ENCODE measurements at places on chromosomes 11 and 22. TPM values are rescaled to one million over a fixed set of nuclear protein-coding genes. Genes with fewer than 3 reads are reported as not detected.

- no peak for DNase-seq
These were observed 6.0 kb downstream of the SYN3 start for GRCh38 chr22:33051960-33052839.

GRCh38 chr22:47155131-47155885 lies 392.9 kb downstream of the TBC1D22A start:
- DNase-seq, result no peak

- peak; percentile 29 for DNase-seq
These were observed 157.0 kb downstream of the BRD1 start for GRCh38 chr22:49670456-49671330.

DNA sequence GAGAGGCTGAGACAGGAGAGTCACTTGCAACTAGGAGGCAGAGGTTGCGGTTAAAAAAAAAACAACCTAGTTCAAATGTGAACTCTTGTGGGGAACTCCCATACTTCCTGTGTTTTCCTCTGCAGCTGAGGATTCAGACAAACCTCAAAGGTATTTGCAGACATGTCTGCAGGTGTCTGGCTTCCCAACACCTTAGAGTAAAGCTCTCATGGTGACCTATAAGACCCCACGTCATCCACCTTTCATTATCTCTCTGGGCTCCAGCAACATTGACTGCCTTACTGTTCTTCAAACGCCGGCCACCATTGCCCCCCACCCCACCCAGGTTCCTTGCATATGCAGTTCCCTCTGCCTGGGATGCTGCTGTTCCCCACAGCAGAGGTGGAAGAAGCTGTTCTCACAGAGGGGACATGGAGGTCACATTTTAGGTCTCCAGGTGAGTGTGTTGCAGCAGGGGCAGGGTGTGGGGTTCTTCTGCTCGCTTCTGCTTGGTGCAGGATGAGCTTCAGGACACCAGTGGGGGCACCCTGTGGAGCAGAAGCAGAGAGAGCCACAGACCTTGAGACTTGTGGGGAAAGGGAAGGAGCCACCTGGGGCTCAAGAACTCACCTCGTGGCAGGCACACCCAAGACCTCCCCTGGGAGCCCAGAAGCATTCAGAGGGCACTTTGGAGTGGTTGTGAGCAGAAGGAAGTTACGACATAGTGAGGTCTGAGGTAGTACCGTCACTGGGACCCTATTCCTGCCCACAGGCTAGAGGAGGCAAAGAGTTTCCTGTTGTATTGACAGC lies 203.2 kb downstream of the CSNK2A3 start:
- DNase-seq, result no peak

DNA sequence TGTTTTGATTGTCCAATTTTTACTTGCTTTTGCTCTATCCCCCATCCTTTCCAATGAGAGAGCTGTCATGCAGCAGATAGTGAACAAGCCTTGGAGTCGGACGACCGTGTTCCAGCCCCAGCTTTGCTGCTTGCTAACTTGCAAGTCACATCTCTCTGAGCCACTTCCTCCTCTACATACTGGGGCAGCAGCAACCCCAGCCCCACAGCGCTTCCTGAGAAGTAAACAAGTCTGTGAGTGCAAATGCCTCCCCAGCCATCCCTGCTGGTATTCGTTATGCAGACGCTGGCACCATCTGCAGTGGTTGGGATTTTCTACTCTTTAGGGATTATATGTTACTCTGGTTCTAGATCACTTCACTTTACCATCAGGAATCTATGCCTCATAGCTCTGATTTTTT lies 35.0 kb downstream of the TPBGL start:
- DNase-seq, result no peak

DNA sequence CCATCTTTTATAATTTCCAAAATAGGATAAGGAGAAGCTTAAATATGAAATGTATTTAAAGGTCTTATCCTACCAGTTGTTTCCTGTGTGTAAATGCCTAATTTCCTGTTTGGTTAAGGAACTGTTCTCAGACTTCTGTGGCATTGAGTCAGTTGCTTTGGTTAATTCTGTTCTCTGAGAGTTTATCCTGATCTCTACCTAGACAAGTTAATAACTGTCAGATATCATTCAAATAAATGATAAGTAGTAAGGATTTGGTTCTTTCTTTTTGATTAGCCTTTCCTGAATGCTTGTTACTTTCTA lies 39.5 kb downstream of the CTNND1 start:
- DNase-seq, result no peak

DNA sequence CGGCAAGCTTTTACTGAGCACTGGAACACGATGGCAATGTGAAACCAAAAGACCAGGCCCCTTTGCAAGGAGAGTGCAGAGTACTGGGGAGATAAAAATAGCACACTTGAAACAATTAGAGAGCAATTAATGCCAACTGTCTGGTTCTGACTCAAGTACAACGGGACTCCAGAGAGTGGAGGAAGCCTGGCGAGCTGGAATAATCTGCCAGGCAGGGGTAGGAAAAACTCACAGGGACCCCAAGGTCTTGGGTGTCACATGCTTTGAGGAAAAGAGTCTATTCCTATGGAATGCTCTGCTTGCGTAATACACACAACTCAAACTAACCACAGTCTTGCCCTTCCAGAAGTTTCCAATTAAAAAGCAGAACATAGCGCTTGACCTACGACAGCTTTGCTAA lies 113.0 kb upstream of the CLMP start:
- DNase-seq, result no peak

- DNase-seq, result peak; percentile 36
These were observed at the start of gene SLC43A1 for GRCh38 chr11:57515332-57516060. Gene SLC43A1, minus strand, starts transcription at chr11:57515702. Its CDS starts 1,591 bp downstream, at chr11:57514111.

GRCh38 chr11:102989379-102990047 lies 34.0 kb upstream of the MMP13 start:
- DNase-seq, result no peak

DNA sequence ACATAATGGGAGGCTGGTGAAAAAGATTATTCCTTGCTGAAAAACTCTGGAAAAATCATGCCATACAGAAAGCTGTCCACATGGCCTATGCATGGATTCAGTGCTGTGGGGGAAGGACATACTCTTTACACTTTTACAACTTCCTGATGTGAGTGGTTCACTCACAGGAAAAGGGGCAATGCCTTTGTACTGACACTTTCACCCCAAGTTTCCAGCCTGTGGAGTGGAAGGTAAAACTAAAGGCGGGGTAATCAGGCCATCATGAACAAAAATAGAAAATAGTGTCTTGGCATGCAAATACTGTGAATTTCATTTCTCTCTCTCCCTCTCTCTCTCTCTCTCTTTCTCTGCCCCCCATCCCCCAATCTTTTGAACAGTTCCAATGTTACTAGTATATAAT lies 281.8 kb downstream of the ETS1 start:
- no peak for DNase-seq

GRCh38 chr11:8080674-8081590 lies at the start of gene TUB:
Gene TUB, plus strand, starts transcription at chr11:8081211. Its CDS starts 300 bp downstream, at chr11:8081511.
- no peak for DNase-seq

DNA sequence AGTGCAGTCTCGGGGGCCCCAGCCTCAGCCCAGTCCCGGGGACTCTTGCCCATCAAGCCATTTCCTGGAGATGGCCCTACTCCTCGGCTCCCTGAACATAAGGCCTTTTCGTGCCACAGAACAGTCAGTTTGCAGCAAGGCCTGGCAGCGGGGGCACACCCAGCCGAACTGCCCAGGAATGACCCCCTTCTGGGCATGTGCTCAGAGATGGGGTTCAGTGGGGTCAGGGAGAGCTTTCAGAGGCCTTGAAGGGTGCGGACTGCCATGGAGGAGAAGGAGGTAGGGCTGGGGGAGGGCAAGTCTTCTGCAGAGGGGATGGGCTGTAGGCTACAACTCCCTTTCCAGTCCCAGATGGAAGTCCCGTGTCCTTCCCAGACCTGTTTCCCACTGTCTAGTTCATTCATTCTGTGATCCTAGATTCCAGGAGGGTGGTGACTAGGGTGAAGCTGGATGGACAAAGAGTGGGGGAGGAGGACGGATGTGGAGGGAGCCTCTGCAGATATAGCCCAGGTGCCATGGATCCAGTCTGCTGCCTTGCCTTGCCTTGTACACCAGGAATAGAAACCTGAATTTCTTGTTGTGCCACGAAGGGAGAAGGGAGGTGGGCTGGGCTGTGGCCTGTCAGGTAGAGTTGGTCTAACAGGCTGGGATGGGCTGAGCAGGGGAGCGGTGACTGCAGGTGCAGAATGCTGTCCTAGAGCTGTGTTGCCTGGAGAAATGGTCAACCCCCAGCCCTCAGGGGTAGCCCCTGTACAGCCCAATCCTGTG lies 14.2 kb upstream of the OMP start:
- DNase-seq, result no peak

DNA sequence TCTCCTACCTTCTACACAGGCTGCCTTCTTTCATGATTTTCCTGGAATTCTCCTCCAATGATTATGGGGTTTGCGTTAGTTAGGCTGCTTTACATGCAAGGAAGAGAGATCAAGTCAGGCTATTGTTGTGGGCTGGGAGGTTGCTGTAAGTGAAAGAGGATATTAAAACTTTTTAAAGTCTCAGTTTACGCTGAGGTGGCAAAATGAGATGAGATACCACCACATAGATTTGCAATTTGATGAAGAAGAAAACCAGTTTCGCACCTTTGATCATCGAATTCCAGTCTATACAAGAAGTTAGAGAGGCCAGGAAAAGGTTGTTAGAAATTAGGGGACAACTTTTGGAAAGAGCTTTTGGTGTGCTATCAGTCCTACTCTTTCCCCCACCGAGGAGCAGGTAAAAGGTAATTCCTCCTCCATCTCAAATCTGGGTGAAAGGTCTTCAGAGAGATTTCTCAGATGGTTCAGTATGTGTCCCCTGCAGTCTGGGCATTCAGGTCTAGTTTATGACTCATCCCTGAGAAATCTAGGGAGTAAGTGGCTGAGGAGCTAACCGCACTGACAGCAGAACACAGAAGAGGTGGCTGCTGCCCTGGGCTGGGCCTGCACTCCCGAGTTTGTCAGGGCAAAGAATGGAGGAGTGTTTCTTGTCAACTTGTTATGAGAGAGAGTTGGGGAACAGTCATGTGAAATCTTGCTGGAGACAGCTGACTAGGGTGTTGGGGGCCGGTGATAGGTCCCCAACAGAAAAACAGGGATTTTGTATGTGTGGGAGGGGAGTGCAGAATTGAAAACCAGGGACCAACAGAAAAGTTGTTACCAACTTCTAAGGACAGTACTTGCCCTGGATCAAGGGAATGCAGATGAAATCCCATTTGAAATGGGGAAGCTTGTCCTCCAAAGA lies 34.7 kb downstream of the CCDC83 start:
- DNase-seq, result no peak

DNA sequence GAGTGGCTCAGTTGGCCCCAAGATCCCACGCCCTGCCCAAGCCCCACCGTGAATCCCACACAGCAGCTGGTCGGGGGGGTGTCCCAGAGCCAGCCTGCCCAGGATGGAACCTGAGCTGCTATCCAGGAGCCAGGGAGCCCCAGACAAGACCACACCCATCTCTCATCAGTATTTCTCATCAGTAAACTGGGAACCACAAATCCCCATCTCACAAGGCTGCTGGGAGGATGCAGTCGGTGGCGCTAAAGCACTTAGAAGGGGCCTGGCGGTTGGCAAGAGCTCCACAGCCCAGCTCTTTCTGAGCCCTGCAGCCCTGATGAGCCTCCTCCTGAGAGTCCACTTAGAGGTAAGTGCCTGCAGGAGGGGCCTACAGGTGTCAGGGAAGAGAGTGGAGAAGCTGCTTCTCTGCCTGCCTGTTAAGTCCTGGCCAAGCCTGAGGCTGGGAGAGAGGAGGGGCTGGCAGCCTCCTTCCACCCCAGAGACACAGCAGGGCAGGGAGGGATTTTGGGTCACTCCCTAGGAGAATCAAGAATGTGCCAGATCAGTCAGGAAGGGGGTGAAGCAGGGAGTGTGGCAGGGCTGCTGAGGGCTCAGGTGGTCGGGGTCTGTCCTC lies 6.1 kb downstream of the FADS3 start:
- DNase-seq, result no peak

DNA sequence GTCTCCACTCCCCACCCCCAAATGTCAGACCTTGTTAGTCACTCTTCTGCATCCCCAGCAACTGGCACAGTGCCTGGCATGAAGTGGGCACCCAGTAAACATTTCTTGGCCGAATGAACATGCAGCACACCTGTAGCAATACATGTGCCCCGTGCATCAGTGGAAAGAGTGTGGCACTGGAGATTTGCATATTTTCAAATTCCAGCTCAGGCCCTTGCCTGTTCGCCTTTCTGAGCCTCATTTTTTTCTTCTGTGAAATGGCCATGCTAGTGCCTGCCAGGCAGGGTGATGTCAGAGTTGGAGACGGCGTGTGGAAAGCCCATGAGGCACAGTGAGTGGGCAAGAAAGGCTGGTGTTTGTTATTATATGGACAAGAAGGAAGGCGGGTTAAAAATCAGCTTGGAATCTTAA lies 38.7 kb downstream of the CD82 start:
- DNase-seq, result no peak

DNA sequence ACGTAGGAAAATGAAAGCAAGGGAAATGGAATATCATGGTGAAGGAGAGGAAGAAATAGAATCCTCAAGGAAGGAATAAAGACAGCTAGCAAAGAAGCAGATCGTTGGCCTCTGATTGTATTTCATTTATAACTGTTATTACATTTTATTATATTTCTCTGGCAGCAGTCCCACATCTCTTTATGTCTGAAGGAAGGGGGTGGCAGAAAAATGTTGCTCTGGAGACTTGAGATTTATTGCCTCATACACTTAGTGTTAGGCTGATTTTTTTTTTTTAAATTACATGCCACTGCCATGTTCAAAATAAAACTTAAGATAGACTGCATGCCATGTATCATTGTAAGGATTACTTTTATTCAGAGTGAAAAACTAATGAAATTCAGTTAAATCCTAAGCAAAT lies 971.7 kb upstream of the CHORDC1 start:
- no peak for DNase-seq

DNA sequence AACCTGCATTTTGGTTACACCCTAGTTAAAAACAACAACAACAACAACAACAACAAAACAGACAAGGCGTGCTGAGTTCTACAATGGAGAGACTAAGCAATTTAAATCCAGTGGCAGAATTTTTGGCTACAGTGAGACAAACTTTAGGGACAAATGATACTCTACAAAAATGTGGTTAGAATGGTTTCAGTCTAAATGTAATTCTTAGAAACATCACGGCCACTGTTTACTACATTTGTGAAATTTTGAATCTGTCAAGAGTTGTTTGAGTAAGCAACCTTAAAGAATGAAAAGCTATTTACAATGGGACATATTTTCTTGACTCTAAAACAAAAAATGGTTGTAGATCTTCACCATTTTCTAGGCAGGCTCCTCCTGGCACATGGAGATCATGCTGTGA lies 259.4 kb downstream of the SWAP70 start:
- no peak for DNase-seq

- no peak for DNase-seq
These were observed 32.2 kb downstream of the ARAP1 start for GRCh38 chr11:72720047-72720446.

- no peak for DNase-seq
These were observed 117.2 kb upstream of the NAV2 start for GRCh38 chr11:19595499-19595839.

GRCh38 chr11:60852117-60852981 lies 3.4 kb downstream of the PTGDR2 start:
- no peak for DNase-seq

Gene CRYAB
- total RNA-seq, result not detected

Gene OR2D2
- 0.37 TPM for total RNA-seq

Gene LRFN4
- 23.9 TPM for total RNA-seq

Gene MMP13
- total RNA-seq, result not detected

Gene OR6T1
- not detected for total RNA-seq

Gene CTSF
- total RNA-seq, result 2.5 TPM

Gene IPO7
- total RNA-seq, result 146 TPM

Gene LRRC56
- total RNA-seq, result 1.7 TPM

Gene DERL3
- total RNA-seq, result 5.1 TPM

Gene ASPHD2
- total RNA-seq, result 15.1 TPM

Gene USP35
- total RNA-seq, result 16.3 TPM

Gene C11orf16
- not detected for total RNA-seq

Gene CCDC89
- total RNA-seq, result not detected

Gene WT1
- not detected for total RNA-seq

Data from activated naive CD4-positive, alpha-beta T cell treated with anti-CD3 and anti-CD28 coated beads, Interleukin-2, amount 50 U/mL, for 72 hours (primary cell).